ENCODE measurements at places on chromosomes 1 and 21.

DNA sequence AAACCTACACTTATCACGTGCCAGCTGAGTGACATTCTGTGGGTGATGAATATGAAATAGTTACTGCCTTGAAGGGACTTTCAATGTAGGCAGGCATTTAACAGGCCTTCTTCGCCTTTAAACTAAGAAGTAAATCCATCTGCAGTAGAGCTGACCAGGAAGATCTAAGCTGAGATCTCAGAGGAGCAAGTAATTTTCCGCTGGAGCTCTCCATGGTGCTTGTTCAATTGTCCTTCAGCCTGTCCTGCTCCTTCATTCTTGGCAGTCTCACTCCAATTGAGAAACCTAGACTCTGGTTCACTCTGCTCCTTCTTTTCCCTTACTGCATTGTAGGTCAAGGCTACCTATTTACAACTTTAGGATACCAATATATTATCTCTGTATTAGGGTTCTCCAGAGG lies 183.5 kb downstream of the HMCN1 start:
- H3K27me3 ChIP-seq = no peaks in the 10 kb centered on the region
- no peaks in the 10 kb centered on the region for H3K36me3 ChIP-seq
- peaks cover 12% of the 10 kb centered on the region for H3K4me1 ChIP-seq
- DNase-seq = no peak

GRCh38 chr1:192916021-192916420 lies 107.2 kb downstream of the RGS2 start:
- no peaks in the 10 kb centered on the region for H3K27me3 ChIP-seq
- no peaks in the 10 kb centered on the region for H3K4me1 ChIP-seq
- H3K27ac ChIP-seq = no peak overlapping the region

DNA sequence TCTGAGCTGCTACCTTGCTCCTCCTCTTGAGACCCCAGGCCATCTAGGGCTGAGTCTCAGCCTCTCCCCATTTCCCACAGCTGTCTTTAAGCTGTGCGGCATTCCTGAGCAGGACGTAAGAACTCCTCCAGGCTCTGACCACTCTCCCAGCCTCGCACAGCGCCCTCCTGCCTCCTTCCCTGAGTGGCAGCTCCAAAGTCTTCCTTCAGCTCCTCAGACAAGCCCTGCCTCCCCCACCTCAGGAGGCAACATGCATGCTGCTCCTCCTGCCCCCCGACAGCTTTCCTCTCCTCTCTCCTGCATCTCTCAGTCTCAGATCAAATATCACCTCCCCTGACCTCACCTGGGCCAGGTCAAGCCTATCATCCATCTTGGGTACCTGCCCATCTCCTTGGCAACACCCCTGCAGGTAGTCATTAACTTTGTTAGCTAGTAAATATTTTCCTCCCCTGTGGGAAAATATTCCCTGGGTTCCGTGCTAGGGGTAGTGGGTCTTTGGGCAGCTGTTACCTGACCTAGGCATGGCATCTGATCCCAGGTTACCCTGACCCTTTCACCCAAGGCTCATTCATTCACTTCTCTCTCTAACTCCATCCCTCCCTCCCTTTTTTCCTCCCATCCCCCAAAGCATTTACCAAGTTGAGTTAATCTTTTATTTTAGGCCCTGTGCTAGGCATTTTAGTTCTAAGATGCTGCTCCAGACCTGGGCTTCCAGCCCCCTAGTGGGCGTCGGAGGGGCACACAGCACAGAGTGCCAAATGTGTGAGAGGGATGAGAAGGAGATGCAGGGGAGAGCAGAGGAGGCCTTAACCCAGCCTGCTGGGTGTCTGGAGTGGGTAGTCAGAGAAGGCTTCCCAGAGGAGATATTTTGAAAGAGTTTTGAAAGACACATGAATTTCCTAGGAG lies 419.9 kb downstream of the PTPRU start:
- no peak overlapping the region for H3K4me3 ChIP-seq
- H3K4me1 ChIP-seq = no peaks in the 10 kb centered on the region
- no peak for DNase-seq
- no peaks in the 10 kb centered on the region for H3K36me3 ChIP-seq

GRCh38 chr1:96144636-96145035 lies 576.9 kb upstream of the PTBP2 start:
- H3K27me3 ChIP-seq = no peaks in the 10 kb centered on the region
- no peaks in the 10 kb centered on the region for H3K4me1 ChIP-seq
- no peaks in the 10 kb centered on the region for H3K36me3 ChIP-seq
- H3K4me3 ChIP-seq = no peak overlapping the region
- no peak overlapping the region for H3K27ac ChIP-seq
- no peak for DNase-seq

DNA sequence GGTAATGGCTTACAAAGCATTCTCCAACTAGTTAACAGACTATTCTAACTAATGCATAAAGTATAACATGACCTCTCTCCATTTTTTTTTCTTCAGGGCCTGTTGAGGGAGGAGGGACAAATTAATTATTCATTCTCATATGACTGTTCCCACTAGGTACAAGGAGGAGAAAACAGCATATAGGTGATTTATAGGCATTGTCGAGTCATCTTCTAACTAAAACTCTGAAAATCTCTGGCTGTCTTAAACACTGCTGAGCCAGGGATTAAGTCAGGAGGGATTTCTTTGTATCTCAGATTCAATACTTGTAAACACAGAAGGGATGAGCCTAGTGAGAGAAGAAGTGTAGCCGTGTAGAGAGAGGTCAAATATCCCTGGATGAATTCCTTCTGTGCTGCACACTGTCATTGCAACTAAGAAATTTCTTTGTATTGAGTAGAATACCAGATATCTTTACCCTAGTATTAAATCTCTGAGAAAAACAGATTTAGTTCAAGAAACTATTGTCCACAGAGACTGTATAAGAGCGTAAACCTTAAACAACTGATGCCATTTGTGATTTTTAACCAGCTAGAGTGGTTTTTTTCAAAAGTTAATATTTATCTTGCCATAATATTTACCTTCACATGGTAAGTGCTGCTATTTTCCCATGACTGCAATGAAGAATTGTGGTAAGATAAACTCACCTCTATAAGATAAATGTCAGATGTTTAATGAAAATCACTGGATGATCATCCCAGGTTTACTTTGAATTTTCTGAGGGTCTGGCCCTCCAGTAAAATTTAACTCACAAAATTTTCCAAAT lies 465.3 kb downstream of the RWDD3 start:
- no peak for DNase-seq
- H3K4me3 ChIP-seq = no peak overlapping the region
- H3K36me3 ChIP-seq = no peaks in the 10 kb centered on the region
- no peaks in the 10 kb centered on the region for H3K4me1 ChIP-seq
- H3K27ac ChIP-seq = no peak overlapping the region

Measured in thoracic aorta (tissue), 2 donors.